ENCODE measurements at places on chromosomes 6 and 20. TPM values are rescaled to one million over a fixed set of nuclear protein-coding genes. Genes with fewer than 3 reads are reported as not detected.

Gene MLIP
- total RNA-seq = 1.1 TPM

Gene FAM209B
- not detected for total RNA-seq

Gene MOG
- total RNA-seq = not detected

Gene SRMS
- not detected for total RNA-seq

Gene PRSS35
- total RNA-seq = 0.16 TPM

Gene HLA-DQB2
- not detected for total RNA-seq

Gene TFAP2B
- not detected for total RNA-seq

Gene CCR6
- not detected for total RNA-seq

Gene PPP1R14C
- not detected for total RNA-seq

Gene RAB32
- total RNA-seq = 70.1 TPM

Gene RBBP9
- 6.8 TPM for total RNA-seq

Gene FKBP1C
- 0.38 TPM for total RNA-seq

Gene NKAIN4
- total RNA-seq = not detected

Gene SLC16A10
- not detected for total RNA-seq

Gene HS3ST5
- total RNA-seq = not detected

Gene GRIK2
- 0.13 TPM for total RNA-seq

Gene ARFGEF3
- total RNA-seq = 2.1 TPM

Gene FOXS1
- total RNA-seq = 0.25 TPM

Gene GLP1R
- not detected for total RNA-seq

Gene DDX43
- 0.32 TPM for total RNA-seq

Gene MYL9
- total RNA-seq = 4.3 TPM

Gene TFAP2A
- not detected for total RNA-seq

Gene MEP1A
- not detected for total RNA-seq

Gene LYRM4
- total RNA-seq = 16.5 TPM

Gene FAM120B
- 21.1 TPM for total RNA-seq

Gene SMPDL3A
- 5.3 TPM for total RNA-seq

Gene CALHM5
- 12.6 TPM for total RNA-seq

Gene ISM1
- 0.06 TPM for total RNA-seq

Gene FAM135A
- 17.2 TPM for total RNA-seq

Gene JAG1
- total RNA-seq = 512 TPM

Gene VSX1
- total RNA-seq = not detected

Gene ASF1A
- total RNA-seq = 11.7 TPM

Gene OPN5
- not detected for total RNA-seq

Gene MYLK4
- total RNA-seq = 0.38 TPM

Gene CCHCR1
- total RNA-seq = 15.7 TPM

Gene TRIM10
- total RNA-seq = not detected

Gene TBXT
- not detected for total RNA-seq

Gene PROKR2
- not detected for total RNA-seq

Gene LY6G5C
- total RNA-seq = 1.8 TPM

Gene RXRB
- total RNA-seq = 15.4 TPM

Gene EPPIN
- not detected for total RNA-seq
